HepG2 (cell line): ENCODE measurements at places on chromosomes 7 and 10. TPM values are rescaled to one million over a fixed set of nuclear protein-coding genes. Genes with fewer than 3 reads are reported as not detected.

ELFN1 gene
- 0.13 and 0.18 TPM in 2 replicates for total RNA-seq

MACC1 gene
- 0.04 TPM in 1 of 2 replicates, not detected in the other for total RNA-seq

DNA sequence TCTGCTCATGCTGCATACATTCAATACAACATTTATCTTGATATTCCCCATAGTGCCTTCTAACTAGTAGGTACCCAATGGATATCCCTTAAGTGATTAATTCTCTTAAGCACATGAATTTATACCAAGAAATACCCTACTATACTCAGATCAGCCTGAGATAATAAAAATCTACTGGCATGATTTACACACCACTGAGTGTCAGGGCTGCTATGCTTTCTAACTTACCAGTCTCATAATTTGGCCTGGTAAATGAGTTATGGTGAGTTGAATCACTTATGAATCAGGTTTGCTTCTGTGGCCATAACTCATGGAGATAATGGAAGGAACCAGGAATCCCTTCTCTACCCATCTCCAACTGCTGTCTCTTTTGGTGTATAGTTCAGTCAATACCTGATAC, 122.8 kb downstream of the THSD7A start:
- DNase-seq, result no peak

DNA sequence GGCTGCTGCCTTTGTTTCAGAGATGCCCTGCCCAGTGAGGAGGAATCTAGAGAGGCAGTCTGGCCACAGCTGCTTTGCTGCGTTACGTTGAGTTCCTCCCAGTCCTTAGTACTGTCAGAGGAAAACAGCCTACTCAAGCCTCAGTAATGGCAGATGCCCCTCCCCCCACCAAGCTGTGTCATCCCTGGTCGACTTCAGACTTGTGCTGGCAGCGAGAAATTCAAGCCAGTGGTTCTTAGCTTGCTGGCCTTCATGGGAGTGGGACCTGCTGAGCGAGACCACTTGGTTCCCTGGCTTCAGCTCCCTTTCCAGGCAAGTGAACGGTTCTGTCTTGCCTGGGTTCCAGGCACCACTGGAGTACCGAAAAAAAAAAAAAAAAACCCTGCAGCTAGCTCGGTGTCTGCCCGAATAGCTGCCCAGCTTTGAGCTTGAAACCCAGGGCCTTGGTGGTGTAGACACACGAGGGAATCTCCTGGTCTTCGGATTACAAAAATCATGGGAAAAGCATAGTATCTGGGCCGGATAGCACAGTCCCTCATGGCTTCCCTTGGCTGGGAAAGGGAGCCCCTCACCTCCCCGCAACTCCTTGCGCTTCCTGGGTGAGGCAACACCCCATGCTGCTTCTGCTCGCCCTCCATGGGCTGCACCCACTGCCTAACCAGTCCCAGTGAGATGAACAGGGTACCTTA, 9.1 kb downstream of the SDHAF3 start:
- DNase-seq, result no peak

OR2A42 gene
- not detected in 2 replicates for total RNA-seq
